NCI-H345 (cell line): ENCODE measurements at places on chromosomes 1 and 21.

DNA sequence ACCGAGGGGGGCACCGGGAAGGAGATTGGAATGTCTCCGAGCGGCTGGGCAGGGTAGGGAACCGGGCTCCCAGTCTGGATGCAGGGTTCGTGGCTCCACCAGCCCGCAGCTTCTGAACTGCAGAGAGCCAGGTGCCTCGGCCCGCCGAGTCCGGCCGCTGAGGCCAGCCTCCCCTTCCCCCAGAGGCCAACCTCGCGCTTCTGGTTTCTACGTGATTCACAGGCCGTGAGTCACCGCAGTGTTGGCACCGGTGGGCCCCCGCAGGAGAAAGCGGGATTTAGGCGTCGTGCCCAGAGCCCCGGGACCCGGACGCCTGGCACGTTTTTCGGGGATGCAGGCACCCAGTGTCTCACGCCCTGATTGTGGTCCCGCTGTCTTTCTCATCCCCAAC, 458 bp downstream of the CRABP2 start:
- DNase-seq, result no peak

DNA sequence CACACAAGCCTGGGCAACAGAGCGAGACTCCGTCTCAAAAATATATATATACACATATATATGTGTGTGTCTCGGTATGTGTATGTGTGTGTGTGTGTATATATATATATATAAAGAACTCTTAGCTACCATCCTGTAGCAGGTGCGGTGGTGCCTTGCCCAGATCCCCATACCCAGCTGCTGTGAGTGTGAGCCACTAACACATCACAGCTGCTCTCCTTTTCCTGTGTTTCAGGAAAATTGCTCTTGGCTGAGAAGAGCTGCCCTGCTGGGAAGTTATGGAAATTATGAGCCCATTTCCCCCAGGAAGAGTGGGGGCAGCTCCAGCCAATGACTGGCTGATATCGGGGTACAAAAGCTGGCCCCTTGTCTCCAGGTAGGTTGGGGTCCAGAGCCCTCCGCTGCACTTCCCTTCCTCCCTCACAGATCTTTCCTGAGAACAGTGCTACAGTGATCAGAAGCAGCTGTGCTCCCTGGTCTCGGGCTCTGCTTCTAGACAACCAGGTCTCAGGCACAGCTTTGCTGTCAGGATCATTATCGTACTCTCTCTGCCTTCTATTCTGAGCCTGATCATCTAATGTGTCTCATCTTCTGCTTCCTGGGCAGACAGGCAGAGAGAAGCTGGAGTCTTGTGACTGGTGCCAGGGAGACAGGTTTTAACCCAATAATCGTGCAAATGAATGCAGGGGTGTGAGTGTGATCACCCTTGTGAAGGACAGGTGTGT, 109.6 kb upstream of the ZNF678 start:
- no peak for DNase-seq

GRCh38 chr1:101314244-101314643, 77.4 kb downstream of the S1PR1 start:
- no peak for DNase-seq

GRCh38 chr1:43405219-43405875, 15.6 kb downstream of the SZT2 start:
- no peak for DNase-seq

DNA sequence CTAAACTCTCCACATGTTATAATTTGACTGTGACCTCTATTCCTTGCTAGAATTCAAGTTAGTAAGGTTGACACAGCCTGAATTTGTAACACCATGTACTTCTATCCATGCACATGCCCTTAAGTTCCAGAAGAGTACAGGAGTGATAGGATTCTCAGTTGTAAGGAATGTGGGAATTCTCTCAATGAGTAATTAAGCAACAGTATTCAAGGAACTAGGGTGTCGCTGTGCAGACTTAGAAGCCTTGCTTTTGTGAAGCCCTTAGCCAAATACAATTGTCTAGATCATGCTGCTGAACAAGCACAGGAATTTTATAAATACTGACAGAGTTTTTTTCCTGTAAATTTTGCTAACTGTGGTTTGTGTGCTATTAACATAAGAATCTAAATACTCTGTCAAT, 276.3 kb upstream of the PTBP2 start:
- DNase-seq, result no peak

- no peak for DNase-seq
These were observed 2.7 kb downstream of the COL8A2 start for GRCh38 chr1:36122062-36123030.

- peak; percentile 61 for DNase-seq
These were observed 40.6 kb upstream of the MARK1 start for GRCh38 chr1:220487297-220487820.

GRCh38 chr1:91806769-91807700, 78.9 kb downstream of the TGFBR3 start:
- DNase-seq, result no peak

DNA sequence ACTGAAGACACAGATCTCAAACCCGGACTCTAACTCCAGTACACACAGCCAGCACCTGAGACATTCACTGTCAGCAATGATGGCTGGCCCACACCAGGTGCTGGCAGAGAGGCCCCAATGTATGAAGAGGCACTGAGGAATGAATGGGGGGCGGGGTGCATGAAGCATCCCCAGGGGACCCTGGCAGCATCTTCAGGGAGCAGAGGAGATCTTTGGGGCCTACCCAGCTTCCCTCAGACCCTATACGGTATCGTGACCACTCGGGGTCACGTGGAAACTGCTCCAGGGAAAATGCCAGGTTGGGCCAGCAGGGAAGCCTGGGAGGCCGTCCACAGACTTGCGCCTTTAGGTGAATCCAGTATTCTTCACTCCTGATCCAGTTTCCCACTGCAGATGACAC, 84.3 kb downstream of the NPHP4 start:
- DNase-seq, result no peak

GRCh38 chr1:116769561-116769977, 15.3 kb downstream of the CD2 start:
- DNase-seq, result no peak

GRCh38 chr1:214066936-214067335, 79.2 kb downstream of the PROX1 start:
- DNase-seq, result no peak

GRCh38 chr21:34827445-34828235, 158.8 kb downstream of the CLIC6 start:
- DNase-seq, result no peak

GRCh38 chr1:72489801-72490200, 207.5 kb upstream of the NEGR1 start:
- no peak for DNase-seq

DNA sequence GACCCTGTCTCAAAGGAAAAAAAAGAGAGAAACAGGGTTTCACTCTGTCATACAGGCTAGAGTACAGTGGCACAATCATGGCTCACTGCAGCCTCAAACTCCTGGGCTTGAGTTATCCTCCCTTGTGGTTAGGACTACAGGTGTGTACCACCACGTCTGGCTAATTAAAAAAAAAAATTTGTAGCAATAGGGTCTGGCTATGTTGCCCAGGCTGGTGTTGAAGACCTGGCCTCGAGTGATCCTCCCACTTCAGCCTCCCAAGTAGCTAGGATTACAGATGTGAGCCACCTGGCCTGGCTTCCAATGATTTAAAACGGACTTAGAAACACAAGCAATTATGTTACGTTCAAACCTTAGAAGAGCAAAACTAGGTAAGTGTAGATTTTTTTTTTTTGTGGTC, 22.1 kb downstream of the GOLPH3L start:
- DNase-seq, result no peak

- no peak for DNase-seq
These were observed 2.9 kb upstream of the EFNA1 start for GRCh38 chr1:155124503-155125463.

GRCh38 chr1:91054780-91055481, 33.1 kb upstream of the ZNF644 start:
- DNase-seq, result no peak

- DNase-seq, result no peak
These were observed 24.6 kb downstream of the TNFRSF1B start for GRCh38 chr1:12191242-12192032.

GRCh38 chr1:116817582-116818064, 63.4 kb downstream of the CD2 start:
- peak; percentile 36 for DNase-seq

DNA sequence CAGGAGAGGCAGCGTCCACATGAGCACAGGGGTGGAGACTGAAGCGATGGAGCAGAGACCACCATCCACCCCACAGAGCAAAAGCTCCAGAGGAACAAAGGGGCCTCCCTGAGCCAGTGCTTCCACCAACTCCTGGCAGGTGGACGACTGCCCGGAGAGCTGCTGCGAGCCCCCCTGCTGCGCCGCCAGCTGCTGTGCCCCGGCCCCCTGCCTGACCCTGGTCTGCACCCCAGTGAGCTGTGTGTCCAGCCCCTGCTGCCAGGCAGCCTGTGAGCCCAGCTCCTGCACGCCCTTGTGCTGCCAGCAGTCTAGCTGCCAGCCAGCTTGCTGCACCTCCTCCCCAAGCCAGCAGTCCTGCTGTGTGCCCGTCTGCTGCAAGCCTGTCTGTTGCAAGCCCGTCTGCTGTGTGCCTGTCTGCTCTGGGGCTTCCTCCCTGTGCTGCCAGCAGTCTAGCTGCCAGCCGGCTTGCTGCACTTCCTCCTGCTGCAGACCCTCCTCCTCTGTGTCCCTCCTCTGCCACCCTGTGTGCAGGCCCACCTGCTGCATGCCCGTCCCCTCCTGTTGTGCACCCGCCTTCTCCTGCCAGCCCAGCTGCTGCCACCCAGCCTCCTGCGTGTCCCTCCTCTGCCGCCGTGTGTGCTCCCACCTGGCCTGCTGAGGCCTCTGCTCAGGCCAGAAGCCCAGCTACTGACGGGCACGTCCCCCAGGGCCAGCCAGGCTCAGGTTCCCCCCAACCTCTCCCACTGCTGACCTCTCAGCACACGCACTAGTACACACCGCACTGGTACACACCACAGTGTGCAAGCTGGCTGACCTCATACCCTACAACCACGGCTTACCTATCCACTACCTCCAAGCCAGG, 5.4 kb downstream of the KRTAP10-12 start:
- peak; percentile 76 for DNase-seq

DNA sequence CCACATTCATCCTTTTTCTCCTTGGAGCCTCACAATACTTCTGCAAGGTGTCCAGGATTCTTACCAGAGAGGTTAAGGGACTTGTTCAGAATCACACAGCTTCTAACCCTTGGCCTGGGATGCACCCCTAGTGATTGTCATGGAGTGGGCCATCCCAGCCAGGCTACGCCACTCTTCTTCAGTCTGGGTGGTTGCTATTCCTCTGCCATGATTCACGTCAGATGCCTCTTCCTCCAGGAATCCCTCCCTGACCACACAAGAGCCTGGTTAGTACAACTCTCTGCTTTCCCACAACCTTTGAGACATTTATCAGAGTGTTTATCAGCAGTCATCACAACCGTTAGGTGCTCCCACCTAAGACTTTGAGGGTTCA, 121.8 kb downstream of the EPHB2 start:
- DNase-seq, result no peak

DNA sequence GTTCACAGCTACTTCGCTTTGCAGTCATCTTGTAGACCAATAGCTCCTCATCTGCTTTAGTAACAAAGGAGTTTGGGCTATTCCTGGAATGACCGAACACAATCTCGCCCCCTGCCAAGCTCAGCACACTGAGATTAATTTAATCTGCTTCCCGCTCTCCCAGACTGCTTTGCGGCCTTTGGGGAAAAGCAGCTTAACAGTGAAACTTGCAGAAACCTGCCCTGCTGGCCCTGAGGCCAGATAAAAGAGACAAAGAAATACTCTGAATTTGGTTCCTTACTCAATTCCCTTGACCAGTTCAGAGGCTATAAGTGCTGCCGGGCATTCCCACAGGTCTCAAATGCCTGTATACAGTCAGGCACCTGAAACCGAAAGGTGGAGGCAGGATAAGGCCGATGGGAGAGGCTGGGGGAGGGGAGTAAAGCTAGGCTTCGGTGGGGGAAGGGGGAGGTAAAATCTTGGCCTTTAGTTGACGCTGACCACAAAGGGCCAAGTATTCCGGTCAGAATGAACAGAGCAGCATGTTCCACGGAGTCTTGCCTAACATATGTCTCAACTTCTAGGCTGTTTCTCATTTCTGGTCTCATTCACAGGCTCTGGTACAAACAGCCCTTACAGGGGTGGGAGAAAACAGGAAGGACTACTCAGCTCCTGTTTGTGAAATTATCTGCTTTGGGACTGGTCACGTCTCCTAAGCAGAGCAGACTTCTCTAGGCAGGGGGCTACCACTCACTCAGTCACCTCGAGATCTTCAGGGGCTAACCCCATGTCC, 17.7 kb upstream of the A3GALT2 start:
- DNase-seq, result no peak

DNA sequence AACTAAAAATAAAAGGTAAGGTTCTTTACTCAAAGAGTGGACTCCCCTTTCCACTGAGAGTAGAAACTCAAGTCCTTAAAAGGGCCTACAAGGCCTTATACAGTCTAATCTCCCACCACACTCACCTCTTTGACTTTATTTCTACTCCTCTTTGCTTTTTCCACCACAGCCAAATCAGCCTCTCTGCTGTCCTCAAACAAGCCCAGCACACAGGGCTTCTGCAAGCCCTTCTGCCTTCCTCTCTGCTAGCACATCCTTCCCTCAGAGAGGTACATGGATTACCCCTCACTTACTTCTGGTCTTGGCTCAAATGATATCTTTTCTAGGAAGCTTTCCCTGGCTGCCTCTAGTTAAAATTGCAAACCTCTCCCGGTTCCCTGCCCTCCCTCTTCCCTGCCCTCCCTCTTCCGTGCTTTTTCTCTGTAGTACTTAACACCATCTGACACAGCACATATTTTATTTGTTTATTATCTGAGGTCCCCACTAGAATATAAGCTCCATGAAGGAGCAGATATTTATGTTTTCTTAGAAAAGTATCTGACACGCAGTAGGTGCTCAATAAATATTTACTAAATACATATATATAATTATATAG, 1.7 kb downstream of the LYST start:
- DNase-seq, result no peak

DNA sequence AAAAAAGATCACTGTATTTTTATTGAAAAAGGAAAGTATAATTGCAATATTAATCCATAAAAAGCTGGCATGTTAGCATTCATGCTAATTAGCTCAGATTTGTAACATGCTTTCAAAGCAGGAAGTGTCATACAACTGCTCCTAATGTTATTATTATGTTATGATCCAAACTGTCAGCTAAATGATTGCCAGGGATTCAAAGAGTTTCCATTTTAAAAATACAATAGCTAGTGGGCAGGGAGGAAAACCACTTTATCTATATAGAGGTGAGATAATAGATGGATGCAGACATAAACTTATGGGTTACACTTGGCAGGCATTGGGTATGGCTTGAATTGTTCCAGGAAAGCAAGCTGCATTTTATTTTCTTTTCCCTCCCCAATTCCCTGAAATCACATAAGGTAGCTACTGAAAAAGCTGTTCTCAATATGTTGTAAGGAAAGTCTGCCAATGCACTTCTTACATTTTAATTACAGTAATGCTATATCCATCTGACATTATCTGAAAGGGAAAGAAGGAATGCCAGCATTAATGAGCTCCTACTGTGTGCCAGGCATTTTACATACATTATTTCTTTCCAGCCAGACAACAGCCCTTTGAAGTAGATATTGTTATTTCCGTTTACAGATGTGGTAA, 9.8 kb upstream of the MYSM1 start:
- no peak for DNase-seq

GRCh38 chr1:161171696-161172095, 5.5 kb downstream of the PPOX start:
- no peak for DNase-seq
